ENCODE measurements at places on chromosomes 1 and 21.

DNA sequence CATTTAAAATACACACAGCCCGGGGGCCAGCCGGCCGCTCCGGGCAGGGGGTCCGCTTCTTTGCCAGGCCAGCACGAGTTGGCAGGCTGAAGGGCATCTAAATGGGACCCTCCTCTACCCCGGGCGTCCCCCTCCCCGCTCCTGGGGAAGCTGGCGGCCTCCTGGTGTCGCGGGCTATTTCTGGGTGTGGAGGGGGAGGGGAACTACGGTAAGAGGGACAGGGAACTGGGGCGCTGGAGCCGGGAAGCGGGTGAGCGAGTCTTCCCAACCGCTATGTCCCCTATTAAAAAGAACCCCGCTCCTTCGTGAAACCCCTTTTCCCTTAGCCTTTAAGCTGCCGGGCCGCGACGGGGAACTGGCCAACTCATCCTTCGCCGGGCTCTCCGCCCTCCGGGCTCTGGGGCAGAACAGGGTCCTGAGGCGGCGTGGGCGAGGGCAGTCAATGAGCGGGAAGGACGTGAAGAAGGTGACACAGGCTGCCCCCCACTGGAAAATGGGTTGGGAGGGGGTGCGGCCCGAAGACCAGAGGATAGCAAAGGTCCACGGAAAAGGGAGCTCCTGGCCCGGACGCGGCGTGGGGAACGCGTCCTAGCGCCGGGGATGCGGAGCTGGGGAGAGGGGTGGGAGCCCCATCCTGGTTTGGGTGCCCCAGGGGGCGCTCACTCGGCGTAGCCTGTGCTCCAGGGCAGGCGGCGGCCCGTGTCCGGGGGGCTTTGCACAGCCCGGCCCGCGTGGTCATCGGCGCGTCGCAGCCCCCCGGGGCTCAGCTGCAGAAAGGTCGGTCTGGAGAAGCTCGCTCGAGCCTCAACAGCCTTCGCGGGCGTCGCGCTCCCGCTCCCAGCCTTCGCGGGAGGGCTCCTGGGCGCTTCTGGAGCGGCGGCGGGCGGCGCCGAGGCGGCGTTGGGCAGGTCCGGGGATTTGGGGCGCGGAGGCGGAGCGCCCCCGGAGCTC, 544 bp downstream of the PPM1J start:
- DNase-seq = no peak

DNA sequence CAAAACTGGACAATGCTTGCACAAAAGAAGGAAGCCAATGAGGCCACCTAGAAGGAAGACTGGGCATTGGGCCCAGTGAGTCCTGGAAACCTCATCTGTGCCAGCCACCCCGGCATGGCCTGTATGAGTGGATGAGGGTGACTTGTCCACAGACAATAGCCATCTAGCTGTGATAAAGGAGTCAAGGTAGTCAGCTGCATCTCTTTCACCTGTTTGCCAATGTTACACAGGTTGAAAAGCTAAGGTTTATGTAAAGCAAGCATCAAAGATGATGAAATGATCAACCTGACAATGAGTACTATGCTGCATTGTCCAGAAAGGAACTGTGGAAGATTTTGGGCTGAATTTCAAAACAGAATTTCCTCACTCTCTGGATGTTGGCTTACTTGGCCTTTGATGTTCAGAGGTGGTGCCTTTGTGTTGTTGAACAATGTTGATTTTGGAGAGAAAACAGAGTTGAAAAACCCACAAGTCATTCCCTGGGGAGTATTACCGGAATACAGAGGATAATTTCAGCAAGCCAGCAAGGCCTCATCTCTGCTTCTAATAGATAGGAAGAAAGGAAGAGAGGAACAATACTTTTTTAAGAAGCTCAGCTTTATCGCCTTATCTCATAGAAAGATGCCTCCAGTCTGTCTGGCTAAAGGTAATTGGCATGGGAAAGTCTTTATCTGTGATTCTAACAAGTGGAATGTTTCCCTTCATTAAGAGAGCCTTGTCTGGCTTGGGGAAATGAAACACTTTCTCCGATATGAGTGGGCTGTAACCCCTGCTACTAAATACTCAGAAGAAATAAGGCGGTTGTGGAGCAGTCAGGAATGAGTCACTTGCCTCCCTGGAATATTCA, 11.4 kb upstream of the SELE start:
- no peak for DNase-seq

- no peak for DNase-seq
Observed at GRCh38 chr1:38657207-38657840, 202.2 kb downstream of the RRAGC start.

DNA sequence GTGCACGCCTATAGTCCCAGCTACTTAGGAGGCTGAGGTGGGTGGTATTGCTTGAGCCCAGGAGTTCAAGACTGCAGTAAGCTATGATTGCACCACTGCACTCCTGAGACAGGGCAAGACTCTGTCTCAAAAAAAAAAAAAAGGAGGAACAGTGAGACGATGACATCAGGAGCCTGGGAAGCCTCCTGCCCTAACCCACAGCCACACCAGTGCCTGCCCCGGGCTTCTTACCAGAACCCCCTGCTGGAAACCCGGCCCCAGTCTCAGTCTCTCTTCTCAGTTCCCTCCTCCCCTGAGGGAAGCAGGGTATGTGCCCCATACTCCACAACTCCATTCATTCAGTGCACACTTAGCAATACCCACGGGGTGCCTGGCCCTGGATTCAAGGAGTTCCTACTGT, 9.1 kb downstream of the COL8A2 start:
- no peak for DNase-seq

- DNase-seq = no peak
Observed at GRCh38 chr1:90834354-90834885, 117.3 kb upstream of the BARHL2 start.

Measured in NCI-H510A treated with DMSO at 0.1 percent for 48 hours (cell line).